ENCODE measurements at places on chromosomes 12 and 14. TPM values are rescaled to one million over a fixed set of nuclear protein-coding genes. Genes with fewer than 3 reads are reported as not detected.

- DNase-seq = no peak
Observed at GRCh38 chr14:94925416-94926173, 155.7 kb upstream of the GSC start.

GRCh38 chr12:96466939-96467751, 22.2 kb upstream of the CFAP54 start:
- no peak for DNase-seq

DNA sequence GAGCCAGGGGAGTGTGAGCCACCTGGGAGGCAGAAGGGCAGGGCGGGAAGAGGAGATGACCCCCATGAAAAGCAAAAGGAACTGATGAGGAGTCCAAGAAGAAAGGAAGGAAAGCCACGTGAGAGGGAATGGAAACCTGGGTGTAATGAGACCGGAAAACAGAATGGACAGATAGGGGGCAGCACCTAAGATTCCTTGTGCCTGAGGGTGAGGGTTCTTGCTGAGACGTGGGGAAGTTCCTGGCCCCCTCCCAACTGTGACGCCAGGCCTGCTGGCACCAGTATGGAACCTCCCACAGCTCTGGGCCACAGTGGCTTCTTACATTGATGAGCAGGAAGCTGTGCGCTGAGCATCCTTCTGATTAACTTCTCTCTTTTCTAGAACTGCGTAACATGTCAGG, 30.8 kb downstream of the TTC7B start:
- no peak for DNase-seq

DNA sequence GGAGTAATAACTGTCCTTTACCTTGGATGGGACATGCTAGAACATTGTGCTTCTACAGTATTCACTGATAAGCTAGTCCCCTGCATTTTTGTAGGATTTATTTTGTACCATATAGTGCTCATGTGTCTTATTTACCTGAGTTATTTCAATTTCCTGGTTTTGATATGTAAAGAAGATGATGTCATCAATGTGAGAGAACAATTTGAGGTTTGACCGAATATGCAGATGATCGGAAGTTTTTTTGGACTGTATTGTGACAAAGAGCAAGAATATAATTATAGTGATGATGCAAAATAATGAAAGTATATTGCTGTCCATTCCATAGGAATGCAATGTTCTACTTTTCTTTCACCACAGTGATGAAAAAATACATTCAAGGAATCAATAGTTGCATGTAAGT, 114.8 kb downstream of the RERGL start:
- no peak for DNase-seq

The PKP2 gene
- 463 TPM for total RNA-seq
